ENCODE measurements at places on chromosomes 7 and 10. TPM values are rescaled to one million over a fixed set of nuclear protein-coding genes. Genes with fewer than 3 reads are reported as not detected.
A peak's percentile ranks its signal among the peaks of the same experiment; 100 is the strongest.

Gene PRLHR
- total RNA-seq, result not detected

DNA sequence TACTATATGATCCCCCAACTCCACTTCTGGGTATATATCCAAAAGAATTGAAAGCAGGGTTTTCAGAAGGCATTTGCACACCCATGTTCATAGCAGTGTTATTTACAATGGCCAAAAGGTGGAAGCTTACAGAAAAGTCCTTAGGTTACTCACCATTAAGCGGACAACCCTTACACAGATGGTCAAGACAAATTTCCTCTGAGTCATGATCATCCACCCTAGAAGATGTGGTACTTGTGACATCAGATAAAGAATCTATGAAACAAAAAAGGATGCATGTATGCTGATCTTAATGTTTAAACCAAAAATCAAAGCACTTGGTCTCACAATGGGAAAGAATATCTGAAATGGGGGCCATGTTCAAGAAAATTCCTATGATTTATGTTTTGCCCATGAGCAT is 31.1 kb downstream of the ZC3HAV1 start:
- no peak for DNase-seq
- no peak overlapping the region for H3K4me3 ChIP-seq
- no peaks in the 10 kb centered on the region for H3K27me3 ChIP-seq
- peak overlapping the region; percentile 76 for H3K27ac ChIP-seq
- H3K4me1 ChIP-seq, result peaks cover 67% of the 10 kb centered on the region

Gene LRRN3
- 57.3 TPM for total RNA-seq

- H3K27ac ChIP-seq, result peak within 1 kb of the TSS; percentile 80
- peaks cover 1% of the 10 kb centered on the region for H3K36me3 ChIP-seq
- peak; percentile 82 for DNase-seq
- peaks cover 25% of the 10 kb centered on the region for H3K27me3 ChIP-seq
- H3K4me1 ChIP-seq, result peaks cover 35% of the 10 kb centered on the region
These were observed at the start of gene IMPDH1 for GRCh38 chr7:128409596-128410450. TSS of gene IMPDH1 (minus strand) at chr7:128409982. CDS start at chr7:128409901, 81 bp downstream.

DNA sequence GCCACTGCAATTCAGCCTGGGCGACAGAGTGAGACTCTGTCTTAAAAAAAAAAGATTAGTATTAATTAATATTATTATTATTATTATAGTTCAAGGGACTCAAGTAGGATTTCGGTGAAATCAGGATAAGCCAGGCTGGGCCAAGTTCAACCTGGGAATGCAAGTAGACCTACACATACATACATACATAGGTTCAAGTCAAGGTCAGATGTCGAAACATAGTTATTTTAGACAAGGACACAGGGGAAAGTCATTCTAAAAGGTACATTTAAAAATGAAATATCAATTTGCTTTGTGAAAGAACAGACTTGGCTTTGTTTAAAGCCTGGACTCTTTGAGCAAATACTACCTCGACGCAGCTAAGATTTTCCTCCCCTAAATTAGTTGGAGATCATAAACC is 149.3 kb downstream of the RNF133 start:
- DNase-seq, result no peak
- no peak overlapping the region for H3K27ac ChIP-seq
- no peaks in the 10 kb centered on the region for H3K27me3 ChIP-seq

- no peak for DNase-seq
- peaks cover 16% of the 10 kb centered on the region for H3K4me1 ChIP-seq
- no peaks in the 10 kb centered on the region for H3K36me3 ChIP-seq
- peaks cover 21% of the 10 kb centered on the region for H3K27me3 ChIP-seq
- no peak overlapping the region for H3K27ac ChIP-seq
- H3K4me3 ChIP-seq, result no peak overlapping the region
These were observed 33.0 kb downstream of the RASGEF1A start for GRCh38 chr10:43233601-43234430.

GRCh38 chr7:34062341-34062740 is 157.0 kb downstream of the BMPER start:
- H3K4me1 ChIP-seq, result no peaks in the 10 kb centered on the region
- H3K27me3 ChIP-seq, result no peaks in the 10 kb centered on the region
- H3K36me3 ChIP-seq, result no peaks in the 10 kb centered on the region
- H3K4me3 ChIP-seq, result no peak overlapping the region

Gene LRRC18
- total RNA-seq, result not detected

Gene OGA
- 113 TPM for total RNA-seq

GRCh38 chr7:67432536-67433234 is 436.1 kb downstream of the TYW1 start:
- no peak for DNase-seq
- H3K27me3 ChIP-seq, result no peaks in the 10 kb centered on the region
- no peaks in the 10 kb centered on the region for H3K36me3 ChIP-seq
- no peak overlapping the region for H3K27ac ChIP-seq

- H3K27me3 ChIP-seq, result no peaks in the 10 kb centered on the region
- H3K27ac ChIP-seq, result no peak overlapping the region
- DNase-seq, result no peak
- no peak overlapping the region for H3K4me3 ChIP-seq
- H3K4me1 ChIP-seq, result no peaks in the 10 kb centered on the region
These were observed 481.4 kb downstream of the GALNT17 start for GRCh38 chr7:71613313-71613712.

- no peaks in the 10 kb centered on the region for H3K27me3 ChIP-seq
- peak overlapping the region; percentile 93 for H3K27ac ChIP-seq
- peak overlapping the region; percentile 74 for H3K4me3 ChIP-seq
- H3K36me3 ChIP-seq, result no peaks in the 10 kb centered on the region
- peak; percentile 63 for DNase-seq
These were observed 53.1 kb upstream of the KDM7A start for GRCh38 chr7:140229591-140230515.

All from activated T-helper 1 cell treated with anti-CD3 and anti-CD28 coated beads, Interleukin-12 subunit alpha, Interleukin-12 subunit beta, Interleukin-2, Interleukin-4 antibody, amounts not matched to agents 30 ng/mL and 10 ng/mL and 1 ng/mL, durations not matched to agents 14 hours and 24 hours and 36 hours (primary cell).